ENCODE measurements at places on chromosomes 12 and 14.

DNA sequence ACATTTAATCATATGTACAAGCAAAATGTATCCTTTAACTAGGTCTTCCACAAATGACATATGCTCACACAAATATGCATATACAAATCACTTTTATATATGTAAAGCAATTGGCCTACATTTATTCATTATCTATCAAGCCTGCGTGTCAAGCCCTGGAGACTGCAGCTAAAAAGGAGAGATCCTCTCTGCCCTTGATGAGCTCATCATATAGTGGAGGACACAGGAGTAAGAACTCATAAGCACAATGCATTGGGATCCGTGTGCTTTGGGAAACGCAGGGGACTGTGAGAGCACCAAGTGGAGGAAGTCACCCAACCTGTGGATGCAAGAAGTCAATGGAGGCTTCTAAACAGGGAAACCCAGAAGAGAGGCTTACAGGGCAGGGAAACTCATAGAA, 735.7 kb downstream of the BCL11B start:
- no peak for DNase-seq

GRCh38 chr12:34356233-34356987, 334.1 kb downstream of the ALG10 start:
- DNase-seq: no peak

DNA sequence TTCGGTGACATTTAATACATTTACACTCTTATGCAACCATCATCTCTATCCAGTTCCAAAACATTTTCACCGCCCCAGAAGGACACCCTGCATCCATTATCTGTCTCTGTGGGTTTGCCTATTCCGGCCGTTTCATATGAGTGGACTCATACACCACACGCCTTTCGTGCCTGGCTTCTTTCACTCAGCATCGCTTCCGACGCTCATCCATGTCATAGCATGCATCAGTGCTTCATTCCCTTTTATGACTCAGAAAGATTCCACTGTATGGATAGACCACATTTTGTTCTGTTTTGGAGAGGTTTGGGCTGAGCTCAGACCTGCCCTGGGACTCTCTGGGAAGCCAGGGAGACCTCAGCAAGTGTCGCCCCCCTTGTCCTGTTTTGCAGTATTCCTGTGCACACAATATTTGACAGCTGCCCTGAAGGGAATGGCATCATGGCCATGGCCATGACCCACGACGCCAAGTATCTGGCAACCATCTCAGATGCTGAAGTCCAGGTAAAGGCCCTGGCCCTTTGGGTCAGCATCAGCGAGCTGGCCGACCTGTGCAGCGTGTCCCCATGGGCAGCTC, 23.8 kb downstream of the CFAP251 start:
- peak; percentile 95 for DNase-seq

DNA sequence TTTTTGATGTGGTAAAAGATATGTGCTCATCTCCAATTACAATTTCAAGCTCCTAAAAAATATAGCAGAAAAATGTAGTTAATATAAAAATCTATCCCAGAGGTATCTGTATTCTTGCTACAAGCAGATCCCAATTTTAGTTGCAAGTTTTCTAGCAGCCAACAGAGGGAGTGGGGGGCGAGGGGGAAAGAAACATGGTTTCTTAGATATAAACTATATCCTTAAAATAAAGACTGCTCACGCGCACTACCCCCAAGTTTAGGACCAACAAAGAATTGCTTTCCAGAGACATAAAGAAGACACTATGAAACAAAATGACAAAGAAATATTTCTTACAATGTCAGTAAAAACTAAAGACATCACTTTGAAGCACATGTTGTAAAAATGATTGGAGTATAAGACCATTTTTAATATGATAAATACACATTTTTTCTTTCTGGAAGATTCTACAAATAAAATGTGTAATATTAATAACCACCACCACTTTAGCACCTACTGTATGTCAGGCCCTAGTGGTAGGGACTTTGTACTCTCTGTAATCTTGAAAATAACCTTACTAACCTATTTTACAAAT, 5.4 kb downstream of the MAGOHB start:
- peak; percentile 30 for DNase-seq

DNA sequence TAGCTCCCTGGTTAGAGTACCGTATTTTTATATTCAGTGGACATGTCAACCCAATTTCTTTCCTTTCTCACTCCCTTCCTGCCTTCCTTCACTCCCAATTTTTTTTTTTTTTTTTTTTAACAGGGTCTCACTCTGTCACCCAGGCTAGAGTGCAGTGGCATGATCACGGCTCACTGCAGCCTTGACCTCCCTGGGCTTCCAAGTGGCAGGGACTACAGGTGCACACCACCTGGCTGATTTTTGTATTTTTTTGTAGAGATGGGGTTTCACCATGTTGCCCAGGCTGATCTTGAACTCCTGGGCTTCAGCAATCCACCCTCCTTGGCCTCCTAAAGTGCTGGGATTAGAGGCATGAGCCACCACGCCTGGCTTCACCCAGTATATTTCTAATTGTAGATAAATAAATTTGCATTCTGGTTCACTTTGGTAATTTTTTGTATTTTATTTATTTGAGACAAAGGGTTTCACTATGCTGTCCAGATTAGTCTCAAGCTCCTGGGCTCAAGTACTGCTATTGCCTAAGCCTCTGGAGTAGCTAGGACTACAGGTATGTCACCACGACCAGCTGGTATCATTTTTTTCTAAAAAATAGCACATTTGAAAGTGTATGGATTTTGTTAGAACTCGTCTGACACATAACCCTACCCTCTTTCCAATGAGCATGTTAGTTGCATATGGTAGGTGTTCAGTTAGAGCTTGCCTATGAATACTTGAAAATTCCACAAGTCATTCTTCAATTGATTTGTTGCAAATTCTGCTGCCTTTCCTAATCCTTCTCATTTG, 15.7 kb downstream of the SLC38A2 start:
- no peak for DNase-seq

- DNase-seq: peak; percentile 42
Measured at GRCh38 chr12:112107306-112108201, 1.0 kb downstream of the NAA25 start.

DNA sequence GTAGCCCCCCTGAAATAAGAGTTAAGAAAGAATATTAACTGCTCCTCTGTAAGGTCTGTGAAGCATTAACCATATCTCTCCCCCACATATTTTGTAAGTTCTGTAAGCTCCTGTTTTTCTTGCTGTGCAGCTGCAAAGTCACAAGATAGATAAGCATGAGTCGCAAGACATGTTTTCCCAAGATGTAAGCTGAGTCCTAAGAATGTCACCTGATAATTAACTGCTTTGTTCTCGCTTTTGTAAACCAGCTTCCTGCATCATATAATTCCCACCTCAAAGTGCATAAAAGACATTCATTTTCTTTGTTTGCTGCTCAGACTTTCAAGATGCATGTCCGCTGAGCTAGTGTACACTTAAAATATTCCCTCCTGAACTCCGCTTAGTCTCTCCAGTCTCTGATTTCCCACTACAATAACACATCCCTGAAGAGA, 27.0 kb upstream of the PHC1 start:
- DNase-seq: peak; percentile 51

GRCh38 chr14:56118611-56119181, 485 bp downstream of the PELI2 start:
- DNase-seq: no peak

DNA sequence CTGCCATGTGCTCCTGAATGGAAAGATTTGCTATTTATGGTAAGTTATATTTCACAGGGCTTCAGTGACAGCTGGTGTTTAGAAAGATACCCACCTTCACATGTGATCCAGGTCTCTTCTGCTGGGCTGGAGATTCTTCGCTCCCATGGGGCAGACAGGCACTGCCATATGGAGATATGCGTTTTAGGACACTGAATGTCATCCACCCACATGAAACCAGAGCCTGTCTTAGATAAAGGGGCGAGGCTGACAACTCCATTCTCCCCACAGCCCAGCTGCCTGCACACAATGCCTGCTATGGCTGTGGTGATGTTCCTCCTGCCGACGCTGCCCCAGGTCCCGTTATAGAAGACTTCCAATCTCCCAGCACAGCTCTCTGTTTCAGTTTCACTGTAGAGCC, 69.4 kb downstream of the ACSM4 start:
- no peak for DNase-seq

DNA sequence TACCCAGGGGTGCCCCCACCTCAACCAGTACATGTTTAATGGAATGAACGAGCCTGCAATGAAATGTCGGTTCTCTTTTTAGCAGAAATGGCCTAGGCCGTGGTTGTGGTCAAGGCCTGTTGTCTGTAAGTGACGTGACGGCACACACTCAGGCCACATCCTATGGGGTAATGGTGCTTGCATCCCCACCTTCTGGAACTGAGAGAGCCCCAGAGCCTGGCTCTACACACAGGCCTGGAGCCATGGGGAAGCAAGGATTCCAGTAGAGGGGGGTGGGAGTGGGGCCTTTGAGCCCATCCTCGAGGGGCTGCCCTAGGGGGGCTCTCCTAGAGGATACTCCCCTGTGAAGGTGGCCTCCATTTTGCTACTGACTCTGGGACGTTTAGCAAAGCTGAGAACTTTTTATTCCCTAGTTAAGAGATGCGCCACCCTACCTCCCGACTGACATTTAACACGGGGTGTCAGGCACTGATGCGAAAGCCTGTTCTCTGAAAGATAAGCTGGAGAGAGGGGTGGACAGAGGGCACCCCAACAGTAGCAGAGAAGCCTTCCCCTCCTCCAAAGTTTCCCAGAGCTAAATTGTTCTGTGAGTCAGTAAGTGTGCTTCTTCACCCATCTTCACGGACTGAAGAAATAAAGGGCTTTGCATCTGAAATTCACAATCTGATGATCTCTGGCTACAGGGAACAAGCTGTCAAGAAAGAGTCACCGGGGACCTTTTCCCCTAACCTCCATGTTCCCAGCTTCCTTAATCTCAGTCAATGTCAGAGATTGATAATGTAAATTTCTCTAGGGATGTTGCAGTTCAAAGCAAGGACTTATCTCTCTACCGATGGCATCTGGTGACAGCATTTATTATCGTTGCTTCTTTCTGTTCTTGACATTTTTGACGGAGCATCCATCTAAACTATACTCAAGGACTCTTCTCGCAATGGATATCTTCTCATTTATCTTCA, 6.8 kb downstream of the RIN3 start:
- no peak for DNase-seq

- no peak for DNase-seq
Measured at GRCh38 chr14:101216366-101217079, 313.0 kb upstream of the RTL1 start.

- peak; percentile 56 for DNase-seq
Measured at GRCh38 chr14:35385042-35385839, 19.3 kb downstream of the NFKBIA start.

DNA sequence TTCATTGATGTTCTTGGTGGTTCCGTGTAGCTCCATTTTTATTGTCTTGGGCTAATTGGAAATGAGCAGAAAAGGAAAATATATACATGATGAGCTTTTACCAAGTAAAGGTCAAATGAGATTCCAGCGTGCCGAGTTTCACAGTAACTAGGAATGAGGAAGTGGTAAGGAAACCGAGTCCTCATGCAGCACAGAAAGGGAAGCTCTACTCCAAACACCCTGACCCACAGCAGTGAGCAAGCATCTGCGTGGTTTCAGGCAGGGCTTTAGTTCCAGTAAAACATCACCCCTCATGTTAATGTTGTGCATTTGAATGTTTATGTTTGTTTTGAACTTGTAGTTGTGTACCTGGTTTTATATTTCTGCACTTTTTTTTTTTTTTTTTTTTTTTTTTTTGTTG, 208.0 kb downstream of the SLC41A2 start:
- DNase-seq: peak; percentile 67

DNA sequence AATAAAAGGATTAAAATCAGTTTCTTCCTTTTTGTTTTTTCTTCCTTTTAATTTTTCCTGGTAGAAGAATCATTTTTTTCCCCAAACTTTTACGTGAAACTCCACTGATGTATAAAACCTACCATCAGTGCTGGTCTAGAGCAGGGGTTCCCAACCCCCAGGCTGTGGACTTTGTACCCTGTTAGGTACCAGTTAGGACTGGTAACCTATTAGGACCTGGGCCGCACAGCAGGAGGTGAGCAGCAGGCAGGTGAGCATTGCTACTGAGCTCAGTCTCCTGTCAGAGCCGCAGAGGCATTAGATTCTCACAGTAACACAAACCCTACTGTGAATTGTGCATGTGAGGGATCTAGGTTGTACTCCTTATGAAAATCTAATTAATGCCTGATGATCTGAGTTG, 10.1 kb downstream of the SMCO2 start:
- no peak for DNase-seq

GRCh38 chr12:106729611-106730010, 44.9 kb upstream of the RIC8B start:
- DNase-seq: no peak

DNA sequence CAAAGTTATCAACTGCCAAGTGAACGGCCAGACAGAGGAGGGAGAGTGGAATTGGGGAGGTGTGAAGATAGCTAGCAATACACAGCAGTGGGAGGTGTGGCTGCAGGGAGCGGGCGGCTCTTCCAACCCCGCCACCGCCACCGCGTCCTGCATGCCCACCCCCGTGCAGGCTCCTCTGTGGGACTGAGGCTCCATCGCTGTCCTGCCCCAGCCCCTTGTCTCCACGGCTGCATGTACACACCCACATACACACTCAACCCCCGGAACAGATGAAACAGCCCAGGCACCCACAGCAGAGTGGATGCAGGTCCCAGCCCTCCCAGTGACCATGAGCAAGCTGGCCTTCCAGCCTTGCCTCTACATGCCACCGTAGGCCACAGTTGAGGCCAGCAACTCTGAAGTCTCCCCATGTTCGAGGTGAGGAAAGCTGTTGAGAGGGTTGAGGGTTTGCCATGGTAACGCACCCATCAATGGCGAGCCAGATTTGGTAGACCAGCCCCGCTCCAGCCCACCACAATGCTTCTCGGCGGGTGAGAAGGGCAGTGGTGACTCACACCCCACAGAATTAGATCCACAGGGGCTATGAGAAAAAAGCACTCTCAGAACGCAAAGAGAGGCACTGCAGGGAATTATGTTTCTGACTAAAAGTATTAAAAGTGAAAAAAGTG, 39.3 kb downstream of the PITPNM2 start:
- DNase-seq: no peak

GRCh38 chr12:47885566-47885965, 19.2 kb downstream of the VDR start:
- DNase-seq: no peak

- no peak for DNase-seq
Measured at GRCh38 chr12:15682826-15683225, 106.4 kb downstream of the EPS8 start.

- DNase-seq: no peak
Measured at GRCh38 chr12:6360578-6361490, 14.5 kb downstream of the SCNN1A start.

DNA sequence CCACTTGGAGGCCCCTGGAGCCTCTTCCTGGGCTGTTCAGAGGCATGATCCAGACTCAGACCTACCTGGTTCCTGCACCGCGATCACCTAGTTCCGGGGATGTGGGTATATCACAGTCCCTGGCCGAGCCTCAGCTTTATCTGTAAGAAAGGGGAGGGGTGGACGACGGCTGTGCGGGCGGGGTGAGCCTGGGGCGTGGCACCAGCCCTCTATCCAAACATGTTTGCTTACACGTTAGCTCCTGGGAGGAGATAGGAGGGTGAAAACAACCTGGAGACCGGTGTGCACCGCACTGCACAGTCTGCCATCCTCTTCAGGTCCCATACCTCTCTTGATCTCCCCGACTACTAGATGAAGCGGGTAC, 1.2 kb downstream of the ANKRD9 start:
- peak; percentile 78 for DNase-seq

- DNase-seq: no peak
Measured at GRCh38 chr12:109740694-109741245, 27.1 kb downstream of the FAM222A start.

GRCh38 chr12:24111086-24111485, 161.6 kb upstream of the SOX5 start:
- peak; percentile 73 for DNase-seq

Data from epithelial cell of esophagus (primary cell).